ENCODE measurements at places on chromosomes 2 and 18.

- DNase-seq = no peak
Observed at GRCh38 chr18:11310476-11311086, 161.2 kb upstream of the PIEZO2 start.

- no peak for DNase-seq
Observed at GRCh38 chr2:225031599-225031998, 10.7 kb downstream of the DOCK10 start.

GRCh38 chr2:230874456-230874855 is 9.7 kb downstream of the ITM2C start:
- no peak for DNase-seq

DNA sequence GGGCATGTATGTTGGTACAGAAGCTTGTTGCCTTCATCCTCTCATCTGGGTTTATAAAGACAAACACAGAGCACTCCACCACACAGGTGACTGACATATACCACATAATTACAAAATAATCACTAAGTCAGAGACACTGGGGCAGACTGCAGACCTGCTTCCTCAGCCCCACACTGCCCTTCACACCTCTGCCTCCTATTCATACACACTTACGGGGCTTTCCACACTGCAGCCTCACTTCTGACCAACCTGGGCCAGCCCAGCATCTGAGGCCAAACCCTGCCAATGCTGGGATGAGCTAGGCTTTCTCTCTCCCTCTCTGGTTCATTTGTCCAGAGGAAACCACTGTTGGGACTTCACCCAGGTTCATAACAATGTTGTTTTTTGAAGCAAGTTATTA is 4.5 kb downstream of the EMX1 start:
- DNase-seq = no peak

- no peak for DNase-seq
Observed at GRCh38 chr2:15038366-15039364, 406.1 kb downstream of the LRATD1 start.

DNA sequence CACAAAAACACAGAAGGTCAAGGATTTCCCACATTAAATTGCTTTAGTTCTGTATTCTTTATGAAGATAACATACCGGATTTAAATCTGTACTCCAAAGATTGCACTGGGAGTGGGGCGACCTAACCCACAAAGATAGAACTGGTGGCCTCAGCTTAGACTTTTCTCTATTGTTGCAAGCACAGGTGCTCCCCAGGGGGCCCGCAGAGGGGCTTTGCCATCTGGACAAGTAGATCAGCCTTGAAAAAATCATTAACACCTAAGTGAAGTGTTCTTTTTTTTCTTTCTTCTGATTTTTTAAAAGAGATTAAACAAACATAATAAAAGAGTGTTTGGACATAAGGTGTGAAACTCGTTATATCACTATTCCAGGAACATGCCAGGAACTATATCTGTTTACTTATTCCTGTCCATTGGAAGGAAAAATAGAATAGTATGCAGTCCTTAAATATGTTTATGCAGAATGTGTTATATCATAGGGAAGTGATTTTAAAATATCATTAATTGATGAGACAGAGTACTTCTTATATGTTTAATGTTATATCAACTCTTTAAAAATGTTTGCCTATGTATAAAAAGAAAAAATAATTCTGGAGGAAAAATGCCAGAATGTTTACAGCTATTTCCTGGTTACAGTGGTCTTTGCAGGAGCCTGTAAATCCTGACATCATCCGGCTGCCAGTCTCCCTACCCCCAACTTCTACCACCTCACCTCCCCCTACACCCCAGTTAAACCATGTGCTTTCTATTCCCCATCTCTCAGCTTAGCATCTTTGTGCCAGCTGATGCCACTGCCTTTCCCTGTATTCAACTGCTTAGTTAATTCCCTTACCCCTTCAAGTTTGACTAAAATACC is 679.2 kb downstream of the CNTNAP5 start:
- no peak for DNase-seq

DNA sequence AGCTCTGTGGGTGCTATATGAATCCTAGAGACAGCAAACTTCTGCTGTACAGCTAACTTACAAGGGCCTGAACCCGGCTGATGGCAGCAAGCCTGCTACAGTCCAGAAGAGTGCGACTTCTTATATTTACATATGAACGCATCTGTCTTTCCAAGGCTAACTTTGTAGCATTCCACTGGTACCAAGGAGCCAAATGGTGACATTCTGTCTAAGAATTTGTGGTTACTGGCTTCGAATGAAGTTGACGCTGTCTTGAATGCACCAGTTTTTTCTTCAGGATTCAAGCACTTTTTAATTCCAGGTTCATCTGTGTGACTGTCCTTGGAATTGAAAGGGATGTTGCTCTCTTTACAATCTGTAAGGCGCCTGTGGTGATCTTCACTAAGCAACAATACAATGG is 42.4 kb downstream of the THUMPD2 start:
- no peak for DNase-seq

GRCh38 chr2:88227446-88227845 is 57.3 kb downstream of the THNSL2 start:
- DNase-seq = no peak

DNA sequence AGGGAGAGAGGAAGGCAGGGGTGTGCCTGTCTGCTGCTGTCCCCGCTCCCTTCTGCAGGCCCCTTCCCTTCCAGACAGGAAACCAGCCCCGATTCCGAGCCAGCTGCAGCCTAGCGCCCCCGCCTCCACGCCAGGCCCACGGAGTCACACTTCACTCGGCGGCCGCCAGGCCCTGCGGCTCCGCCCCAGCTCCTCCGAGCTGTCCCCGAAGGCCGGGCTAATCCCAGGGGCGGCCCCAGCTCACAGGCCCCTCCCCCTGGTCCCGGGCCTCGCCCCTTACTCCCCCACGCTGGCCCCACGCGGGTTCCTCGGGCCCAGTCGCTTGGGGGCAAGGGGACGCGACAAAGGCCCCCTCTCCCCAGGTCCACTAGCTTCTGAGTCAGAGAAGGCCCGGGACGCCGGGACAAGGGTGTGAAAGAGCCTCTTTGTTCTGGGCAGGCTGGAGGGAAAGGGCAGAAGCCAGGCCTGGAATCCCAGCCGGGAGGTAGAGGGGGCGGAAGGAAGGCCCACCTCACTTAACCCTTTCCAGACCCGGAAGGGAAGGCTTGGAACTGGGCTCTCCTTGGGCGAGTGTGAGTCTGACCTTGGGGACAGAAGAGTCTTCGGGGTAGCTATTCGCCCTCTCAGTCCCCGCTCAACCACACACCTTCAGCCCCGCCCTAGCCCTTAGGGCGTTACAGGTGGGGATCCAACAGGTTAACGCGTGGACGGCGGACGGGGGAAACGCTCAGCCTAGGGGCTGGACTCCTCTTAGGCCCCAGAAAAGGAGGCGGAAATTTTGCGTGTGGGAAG is 1.2 kb downstream of the RTKN start:
- no peak for DNase-seq

DNA sequence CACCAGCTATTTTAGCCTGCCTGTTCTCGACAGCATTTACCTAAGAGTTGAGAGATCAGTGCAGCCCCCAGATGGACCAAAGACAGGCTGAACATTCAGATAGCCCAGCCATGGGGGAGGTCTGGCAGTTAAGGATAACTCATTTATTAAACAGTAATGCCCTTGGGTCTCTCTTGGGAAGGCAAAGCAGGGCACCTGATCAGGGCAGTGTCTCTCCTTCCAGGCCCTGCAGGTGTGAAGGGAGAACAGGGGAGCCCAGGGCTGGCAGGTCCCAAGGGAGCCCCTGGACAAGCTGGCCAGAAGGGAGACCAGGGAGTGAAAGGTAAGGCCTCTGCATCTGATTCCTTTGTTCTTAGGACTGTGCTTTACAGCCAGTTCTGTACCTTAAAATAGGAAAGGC is 49.6 kb downstream of the MARCO start:
- no peak for DNase-seq

DNA sequence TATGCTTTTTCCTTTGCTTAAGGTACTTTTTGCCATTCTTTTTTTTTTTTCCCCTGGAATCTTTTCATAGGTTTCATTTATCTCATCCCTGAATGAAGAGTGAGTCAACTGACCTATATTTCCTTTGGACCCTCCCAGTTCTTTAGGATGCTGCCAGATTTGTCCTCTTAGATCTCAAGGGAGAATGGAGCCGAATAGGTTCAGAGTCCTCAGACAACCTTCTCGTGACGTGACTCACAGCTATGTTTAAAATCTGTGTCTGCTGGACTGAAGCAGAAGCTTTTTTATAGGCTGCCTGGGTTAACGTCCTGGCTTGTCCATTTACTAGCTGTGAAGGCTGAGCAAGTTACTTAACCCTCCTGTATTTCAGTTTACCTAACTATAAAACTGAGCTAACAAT is 358.6 kb downstream of the DLGAP1 start:
- DNase-seq = no peak

DNA sequence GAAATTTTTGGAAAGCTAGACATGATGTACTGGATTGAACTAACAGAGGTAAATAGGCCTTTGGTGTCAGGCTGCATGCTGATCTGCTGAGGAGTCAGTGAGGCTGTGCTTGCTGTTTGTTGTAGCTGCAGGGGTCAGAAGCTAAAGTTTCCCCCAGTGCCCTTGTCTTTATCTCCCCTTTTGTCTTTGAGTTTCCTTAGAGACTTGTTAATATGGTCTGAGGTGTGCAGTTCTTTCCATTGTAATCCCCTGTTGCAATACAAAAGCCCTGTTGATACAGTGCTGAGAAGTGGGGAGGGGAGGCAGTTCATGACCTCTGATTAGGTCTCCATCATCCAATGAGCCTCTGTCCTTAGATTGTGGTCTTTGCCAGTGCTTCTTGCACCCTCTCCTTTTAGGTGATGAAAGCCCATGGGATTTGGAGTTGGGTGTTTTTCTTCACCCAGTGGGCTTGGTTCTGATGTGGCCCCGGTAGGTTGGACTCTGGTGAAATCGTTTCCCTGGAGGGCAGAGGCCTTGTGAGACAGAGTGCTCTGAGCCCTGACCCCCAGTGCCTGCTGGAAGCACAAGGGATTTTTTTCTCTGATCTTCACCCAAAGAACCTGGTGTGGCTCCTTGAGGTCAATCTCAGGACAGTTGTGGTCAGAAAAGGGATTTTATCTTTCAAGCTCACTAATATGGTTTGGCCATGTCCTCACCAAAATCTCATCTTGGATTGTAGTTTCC is 163.1 kb downstream of the TMEM18 start:
- DNase-seq = no peak

GRCh38 chr2:13480057-13480456 is 763.3 kb downstream of the TRIB2 start:
- no peak for DNase-seq

GRCh38 chr2:59724746-59725145 is 828.7 kb downstream of the BCL11A start:
- DNase-seq = no peak

DNA sequence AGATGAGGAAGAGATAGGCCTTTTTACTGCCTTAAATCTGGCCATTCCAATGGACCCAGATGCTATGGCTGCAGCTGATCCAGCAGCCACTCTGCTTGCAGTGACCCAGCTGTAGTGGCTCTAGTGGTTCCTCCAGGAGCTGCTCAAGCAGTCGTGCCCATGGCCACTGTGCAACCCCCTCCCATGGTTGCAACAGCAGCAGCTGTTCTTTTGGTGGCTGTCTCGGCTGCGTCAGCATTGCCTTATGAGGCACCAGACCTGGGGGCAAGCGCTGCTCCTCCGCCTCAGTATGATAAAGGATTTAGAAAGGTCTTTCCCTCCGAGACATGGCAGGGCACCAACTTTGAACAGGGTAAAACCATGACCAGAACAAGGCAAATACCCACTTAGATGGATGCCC is 384.9 kb upstream of the DCC start:
- DNase-seq = no peak

- no peak for DNase-seq
Observed at GRCh38 chr2:69109255-69109654, 96.3 kb downstream of the ANTXR1 start.

DNA sequence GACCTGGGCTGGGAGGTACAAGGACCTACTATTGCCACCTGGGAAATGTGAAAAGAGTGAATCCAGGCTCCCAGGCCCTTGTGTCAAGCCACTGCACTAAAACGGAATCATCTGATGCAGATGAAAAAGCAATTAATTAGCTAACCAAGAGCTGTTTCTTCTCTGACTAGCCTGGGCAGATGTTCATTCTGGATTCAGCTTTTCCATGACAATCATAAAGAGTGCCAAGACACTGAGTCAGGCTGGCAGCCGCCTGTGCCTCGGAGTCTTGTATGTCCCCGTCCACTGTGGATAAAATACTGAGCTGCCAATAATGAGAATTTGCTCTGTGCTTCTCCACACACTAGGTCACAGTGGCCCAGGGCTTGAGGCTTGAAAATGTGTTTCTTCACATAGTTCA is 21.7 kb upstream of the LCLAT1 start:
- DNase-seq = no peak

GRCh38 chr2:29456429-29456828 is 341.2 kb downstream of the CLIP4 start:
- DNase-seq = no peak

- DNase-seq = no peak
Observed at GRCh38 chr18:25061395-25061794, 290.6 kb downstream of the ZNF521 start.

Data from stimulated activated CD8-positive, alpha-beta memory T cell treated with anti-CD3 and anti-CD28 coated beads, Interleukin-7, amount 100 ng/mL, for 24 hours (primary cell).